ENCODE measurements at places on chromosomes 11 and 22. TPM values are rescaled to one million over a fixed set of nuclear protein-coding genes. Genes with fewer than 3 reads are reported as not detected.

DNA sequence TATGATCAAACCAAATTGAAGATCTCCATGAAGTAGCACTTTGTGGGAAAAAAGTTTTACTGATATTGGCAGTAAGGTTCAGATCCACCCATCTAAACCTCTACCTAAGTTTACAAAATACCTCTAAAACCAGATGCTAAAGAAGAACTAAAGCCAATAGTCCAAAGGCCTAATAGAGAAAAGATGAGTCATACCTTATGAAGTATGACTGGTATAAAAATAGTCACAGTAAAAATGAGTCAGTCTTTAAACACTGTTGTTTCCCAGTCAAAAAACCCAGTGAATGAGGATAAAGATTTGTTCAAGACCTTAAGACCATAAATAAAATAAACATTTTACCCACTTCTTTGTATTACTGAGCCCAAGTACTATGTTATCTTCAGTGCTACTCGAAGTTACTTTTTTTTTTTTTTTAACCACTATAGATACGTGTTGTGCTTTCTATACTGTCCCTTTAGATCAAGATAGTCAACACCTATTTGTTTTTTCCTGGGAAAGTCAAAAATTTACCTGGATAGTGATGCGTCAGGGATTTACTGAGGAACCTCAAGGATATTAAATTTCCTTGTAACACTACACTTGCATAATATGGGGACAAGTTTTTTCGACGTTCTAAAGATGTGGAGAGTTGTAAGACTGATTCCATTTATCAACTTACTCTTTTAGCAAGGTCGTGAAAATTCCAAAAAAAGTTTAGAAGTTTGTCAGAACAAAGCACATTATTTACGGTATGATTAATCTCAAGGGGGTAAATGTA is 87.3 kb downstream of the CCDC73 start:
- peak; percentile 52 for DNase-seq

DNA sequence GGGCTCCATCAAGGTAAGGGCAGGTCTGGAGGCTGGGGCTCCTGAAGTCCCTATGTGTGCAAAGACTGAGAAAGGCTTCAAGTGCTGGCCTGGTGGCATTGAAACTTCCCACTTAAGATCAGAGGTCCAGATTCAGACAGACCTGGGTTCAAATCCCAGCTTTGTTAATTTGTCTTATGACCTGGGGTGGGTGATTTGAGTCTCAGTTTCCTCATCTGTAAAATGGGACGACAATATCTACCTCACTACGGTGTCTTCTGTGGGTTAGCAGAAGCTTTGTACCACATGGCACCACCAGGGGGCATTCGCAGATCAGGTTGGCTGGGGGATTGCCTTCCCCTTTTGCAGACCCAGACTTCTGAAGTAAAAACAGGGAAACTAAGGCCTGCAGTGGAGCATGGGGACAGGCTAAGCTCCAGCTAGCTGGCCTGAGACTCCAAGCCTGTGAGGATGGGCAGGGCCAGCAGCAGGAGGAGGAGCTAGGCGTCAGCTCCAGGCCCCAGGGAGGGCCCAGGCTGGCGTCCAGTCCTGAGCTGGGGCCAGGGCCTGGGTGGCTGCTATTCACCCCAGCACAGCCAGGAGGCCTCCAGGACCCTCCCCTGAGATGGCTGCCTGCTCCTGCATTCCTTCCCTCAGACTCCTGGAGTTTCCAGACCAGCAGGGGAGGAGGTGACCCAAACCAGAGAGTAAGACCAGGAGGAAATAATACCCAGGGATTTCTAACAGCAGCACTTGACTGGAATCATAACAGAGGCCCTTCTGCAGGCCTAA is 1.5 kb downstream of the CASTOR1 start:
- peak; percentile 94 for DNase-seq

DNA sequence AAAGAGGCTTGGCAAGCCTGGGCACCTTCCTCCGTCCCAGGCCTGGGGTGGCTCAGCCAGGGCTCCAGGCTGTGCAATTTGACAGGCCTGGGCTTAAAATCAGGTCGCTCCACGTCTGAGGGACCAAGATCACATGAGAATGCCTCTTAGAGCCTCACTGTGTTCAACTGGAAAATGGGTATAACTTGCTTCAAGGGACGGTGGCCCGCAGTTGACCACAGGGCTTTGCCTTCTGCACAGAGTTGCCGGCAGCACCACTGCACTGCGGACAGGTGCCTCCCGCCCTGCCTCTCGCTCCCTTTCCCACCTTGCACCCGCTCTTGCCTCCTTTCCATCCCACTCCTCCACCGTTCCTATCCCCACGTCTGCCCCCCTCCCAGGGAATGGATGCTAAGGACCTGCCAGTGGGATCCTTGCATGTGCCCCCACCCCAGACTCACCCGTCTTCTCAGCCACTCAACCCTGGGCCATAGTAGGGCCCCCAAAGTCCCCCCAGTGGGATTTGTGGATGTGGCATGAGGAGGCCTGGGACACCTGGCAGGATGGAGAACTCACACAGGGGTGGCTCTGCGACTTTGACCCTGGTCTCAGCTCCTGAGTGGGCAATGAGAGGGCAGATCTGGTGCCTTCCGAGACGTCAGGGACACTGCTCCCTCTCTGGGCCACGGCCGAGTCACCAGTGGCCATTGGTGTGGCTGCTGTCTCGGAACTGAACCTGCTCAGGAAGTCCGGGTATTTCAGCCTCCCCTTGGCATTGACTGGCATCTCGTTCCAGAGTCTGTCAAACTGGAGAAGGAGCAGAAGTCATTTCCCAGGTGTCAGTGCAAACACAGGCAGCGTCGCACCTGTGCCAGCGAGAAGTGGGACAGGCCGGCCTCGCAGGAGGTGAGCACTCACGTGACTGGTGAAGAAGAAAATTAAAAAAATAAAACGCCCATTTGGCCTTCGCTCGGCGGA is 128.0 kb downstream of the MPPED1 start:
- DNase-seq, result no peak

DNA sequence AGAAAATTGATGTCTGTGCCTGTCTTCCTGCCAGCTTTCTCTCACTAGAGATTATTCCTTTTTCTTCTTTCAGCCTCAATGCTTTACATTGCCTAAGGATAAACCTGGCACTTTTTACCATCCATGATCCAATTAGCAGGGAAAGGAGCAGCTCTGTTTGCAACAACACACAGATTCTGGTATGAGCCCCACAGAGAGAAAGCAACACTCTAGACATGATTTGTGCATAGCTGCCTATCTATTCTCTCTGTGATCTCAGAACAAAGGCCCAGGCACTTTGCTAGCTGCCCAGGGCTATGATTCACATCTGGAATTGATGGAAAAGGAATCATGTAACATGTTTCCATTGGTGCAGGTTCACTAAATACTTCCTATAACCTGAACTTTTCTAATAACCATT is 685.0 kb downstream of the ETS1 start:
- DNase-seq, result no peak

The APOBEC3A gene
- total RNA-seq, result not detected

Data from Karpas-422 (cell line).